NCI-H2227 treated with DMSO at 0.1 percent for 48 hours (cell line): ENCODE measurements at places on chromosomes 13 and 19.

DNA sequence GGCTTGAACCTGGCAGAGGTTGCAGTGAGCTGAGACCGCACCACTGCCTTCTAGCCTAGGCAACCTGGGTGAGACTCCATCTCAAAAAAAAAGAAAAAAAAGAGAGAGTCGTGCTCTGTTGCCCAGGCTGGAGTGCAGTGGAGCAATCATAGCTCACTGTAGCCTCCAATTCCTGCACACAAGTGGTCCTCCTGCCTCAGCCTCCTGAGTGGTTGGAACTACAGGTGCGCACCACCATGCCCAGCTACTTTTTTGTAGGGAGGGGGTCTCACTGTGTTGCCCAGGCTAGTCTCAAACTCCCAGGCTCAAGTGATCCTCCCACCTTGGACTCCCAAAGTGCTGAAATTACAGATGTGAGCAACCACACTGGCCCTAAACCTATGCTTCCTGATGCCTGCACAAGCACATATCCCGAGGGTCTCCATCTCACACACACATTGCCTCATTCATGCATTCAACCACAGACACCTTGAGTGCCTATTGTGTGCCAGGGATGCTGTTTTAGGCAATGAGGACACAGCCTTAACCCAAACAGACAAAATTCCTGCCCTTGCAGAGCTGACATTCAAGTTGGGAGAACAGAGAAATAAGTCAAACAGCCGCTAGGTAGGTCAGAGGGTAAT lies 2.2 kb downstream of the ANGPTL6 start:
- DNase-seq, result no peak

DNA sequence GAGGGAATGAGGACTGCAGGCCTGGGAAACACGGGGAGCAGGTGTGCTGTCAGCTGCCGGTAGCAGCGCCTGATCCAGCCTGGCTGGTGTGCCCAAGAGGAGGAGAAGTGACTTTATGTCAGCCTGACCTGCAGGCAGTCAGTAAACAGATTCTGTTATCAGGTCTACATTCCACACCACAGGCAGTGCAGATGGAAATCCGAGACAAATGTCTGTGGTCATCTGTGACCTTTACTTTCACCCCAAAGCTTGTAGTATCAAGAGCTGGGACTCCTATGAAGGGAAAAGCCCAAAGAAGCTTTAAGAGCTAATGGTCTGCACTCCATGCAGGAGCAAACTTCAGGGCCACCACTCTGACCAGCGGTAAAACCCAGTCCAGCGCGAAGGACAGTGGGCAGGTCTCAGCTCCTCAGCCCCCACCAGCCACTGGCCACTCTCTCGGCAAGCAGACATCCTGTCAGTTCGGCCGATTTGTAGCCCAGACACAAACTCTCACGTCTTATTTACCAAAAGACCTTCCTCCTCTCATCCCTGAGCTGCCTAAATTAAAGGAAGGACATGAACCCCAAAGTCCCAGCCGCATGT lies 7.7 kb downstream of the EPS15L1 start:
- DNase-seq, result no peak

- no peak for DNase-seq
Observed at GRCh38 chr13:33261387-33262061, 24.0 kb downstream of the STARD13 start.

GRCh38 chr13:98189841-98190505 lies 12.9 kb upstream of the RNF113B start:
- DNase-seq, result no peak

DNA sequence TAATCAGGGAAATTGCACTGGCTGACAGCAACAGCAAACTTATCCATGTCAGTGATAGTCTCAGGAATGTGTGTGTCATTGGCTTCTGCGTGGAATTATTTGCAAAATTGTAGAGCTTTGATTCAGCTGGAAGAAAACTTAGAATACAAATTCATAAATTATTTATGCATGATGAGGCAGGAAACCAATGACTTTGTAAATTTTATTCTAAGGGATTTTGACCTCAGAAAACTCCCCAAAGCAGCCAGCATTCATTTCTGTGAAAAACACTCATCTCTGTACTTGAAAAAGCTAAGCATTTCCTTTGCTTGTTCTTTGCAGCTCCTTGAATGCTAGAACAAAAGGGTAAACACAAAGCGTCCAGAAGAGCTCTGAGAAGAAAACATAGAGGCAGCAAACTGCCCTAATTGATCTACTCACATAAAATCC lies 162.4 kb downstream of the DCT start:
- DNase-seq, result no peak

DNA sequence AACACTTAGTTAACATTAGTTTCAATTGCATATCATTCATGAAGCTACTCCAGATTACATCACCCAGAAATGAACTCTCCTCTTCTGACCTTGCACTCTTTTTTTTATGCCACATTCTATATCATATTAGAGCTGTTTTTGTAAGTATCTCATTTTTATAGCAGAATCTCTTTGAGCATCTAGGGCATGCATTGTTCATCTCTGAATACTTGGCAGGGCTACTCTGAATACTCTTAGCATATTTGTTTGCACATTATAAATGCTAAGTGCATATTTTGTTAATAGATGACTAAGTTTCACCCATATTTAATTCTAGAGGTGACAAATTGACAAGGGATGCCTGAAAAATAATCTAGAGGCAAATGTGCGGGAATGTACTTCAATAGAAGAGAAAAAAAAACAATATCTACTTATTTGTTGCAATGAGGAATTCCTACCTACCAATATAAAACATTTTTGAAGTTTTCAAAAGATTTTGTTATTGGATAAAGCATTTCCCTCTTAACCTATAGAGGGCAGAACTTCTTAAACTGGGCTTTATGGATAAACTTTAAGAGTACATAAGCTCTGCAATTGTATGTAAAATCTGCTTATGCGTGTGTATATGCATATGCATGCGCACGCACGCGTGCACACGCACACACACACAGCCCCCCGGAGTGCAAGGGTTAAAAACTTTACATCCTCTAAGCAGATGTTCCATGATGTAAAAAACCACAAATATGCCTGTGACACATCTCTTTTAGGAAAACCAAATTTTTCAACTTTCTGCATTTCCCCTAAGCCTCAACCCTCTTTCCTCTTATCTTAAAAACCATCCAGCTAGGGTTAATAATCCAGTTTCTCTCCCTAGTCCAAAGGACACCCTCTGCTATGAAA lies 73.0 kb upstream of the OXGR1 start:
- no peak for DNase-seq

DNA sequence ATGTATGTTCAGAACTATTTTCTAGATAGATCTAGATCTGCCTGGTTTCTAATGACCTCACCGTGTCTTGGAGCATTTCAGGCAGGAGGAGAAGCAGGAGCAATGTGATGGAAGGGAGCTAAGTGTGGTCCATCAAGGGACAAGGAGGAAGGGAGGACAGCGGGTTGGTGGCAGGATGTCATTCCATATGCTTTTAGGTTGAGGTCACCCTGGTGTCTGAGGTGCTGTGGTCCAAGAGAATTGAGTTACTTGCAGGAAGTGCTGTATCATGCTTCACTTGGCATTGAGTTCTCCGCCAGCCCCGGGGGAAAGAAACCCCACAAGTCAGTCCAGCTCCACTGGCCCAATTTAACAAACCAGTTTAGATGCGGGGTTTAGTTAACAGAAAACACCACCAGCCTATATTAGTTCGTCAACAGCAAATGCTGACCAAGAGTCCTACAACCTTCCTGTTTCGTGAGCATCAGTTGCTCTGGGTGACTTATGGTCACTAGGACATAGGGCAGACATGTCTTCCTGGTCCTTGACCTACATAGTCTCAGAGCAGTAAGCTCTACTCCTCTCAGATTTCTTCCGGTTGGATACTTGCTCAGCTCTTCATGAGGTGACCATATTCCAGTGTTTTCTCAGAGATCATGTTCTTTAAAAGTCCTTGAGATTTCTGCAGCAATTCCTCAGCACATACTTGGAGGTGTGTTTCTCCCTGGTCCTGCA lies 79.4 kb downstream of the MBNL2 start:
- no peak for DNase-seq
